Dermis blood vessel endothelial cell (primary cell): ENCODE measurements at places on chromosomes 2 and 18. TPM values are rescaled to one million over a fixed set of nuclear protein-coding genes. Genes with fewer than 3 reads are reported as not detected.

Gene POTEJ
- 0.34 and 0.47 TPM in 2 replicates for total RNA-seq

Gene TBR1
- not detected in 2 replicates for total RNA-seq

Gene SYT4
- not detected in 2 replicates for total RNA-seq

Gene B3GNT7
- total RNA-seq, result 12.1 and 13.6 TPM in 2 replicates

Gene LOXHD1
- total RNA-seq, result under 0.01 and 0.05 TPM in 2 replicates

Gene SCN2A
- under 0.01 TPM in 2 replicates for total RNA-seq

Gene INHA
- total RNA-seq, result not detected in 2 replicates

Gene TMEM198
- under 0.01 TPM in 1 of 2 replicates, not detected in the other for total RNA-seq

Gene TRAPPC8
- total RNA-seq, result 62.8 and 79.9 TPM in 2 replicates

Gene SMYD1
- not detected in 2 replicates for total RNA-seq

Gene NFATC1
- total RNA-seq, result 17.0 and 19.3 TPM in 2 replicates

DNA sequence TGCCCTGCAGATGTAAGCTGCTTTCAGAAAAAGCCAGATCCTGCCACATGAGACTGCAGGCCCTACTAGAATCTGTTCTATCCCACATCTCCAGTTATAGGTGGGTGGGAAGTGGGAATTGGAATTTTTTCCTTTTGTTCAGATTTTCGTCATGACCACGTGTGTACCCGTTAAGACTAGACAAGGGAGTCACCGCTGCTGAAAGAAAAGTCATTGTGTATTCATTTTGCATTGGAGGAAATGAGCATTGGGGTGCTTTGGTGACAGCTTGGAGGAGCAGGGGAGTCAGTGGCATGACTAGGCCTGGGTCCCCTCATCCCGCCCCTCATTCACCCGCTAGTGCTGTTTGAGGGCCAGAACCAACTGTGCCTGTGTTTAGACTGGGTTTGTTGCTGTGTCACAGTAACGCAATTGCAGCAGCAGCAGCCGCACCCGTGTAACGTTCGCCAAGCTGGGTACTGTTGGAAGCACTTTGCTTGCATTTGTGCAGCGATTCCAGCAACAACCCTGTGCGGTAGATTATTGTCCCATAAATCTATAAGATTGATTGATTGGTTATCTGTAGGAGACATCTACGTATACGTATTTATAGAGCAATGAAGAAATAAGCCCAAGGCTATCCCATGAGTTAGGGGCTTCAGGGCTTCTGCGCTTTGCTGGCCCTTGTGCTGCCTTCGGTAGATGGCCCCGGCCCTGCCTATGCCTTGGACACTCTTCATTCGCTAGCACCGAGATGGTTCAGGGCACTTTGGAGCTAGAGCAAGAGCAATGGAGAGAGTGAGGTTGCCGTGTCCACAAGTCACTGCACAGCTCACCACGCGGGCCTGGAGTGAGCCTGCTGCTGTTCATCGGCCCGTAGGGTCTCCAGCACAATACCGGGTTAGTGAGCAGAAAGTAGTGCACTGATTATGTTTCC is 194.9 kb downstream of the AGAP1 start:
- DNase-seq, result no peak

GRCh38 chr2:70070542-70071268 is 16.6 kb upstream of the PCBP1 start:
- DNase-seq, result peak; percentile 96

DNA sequence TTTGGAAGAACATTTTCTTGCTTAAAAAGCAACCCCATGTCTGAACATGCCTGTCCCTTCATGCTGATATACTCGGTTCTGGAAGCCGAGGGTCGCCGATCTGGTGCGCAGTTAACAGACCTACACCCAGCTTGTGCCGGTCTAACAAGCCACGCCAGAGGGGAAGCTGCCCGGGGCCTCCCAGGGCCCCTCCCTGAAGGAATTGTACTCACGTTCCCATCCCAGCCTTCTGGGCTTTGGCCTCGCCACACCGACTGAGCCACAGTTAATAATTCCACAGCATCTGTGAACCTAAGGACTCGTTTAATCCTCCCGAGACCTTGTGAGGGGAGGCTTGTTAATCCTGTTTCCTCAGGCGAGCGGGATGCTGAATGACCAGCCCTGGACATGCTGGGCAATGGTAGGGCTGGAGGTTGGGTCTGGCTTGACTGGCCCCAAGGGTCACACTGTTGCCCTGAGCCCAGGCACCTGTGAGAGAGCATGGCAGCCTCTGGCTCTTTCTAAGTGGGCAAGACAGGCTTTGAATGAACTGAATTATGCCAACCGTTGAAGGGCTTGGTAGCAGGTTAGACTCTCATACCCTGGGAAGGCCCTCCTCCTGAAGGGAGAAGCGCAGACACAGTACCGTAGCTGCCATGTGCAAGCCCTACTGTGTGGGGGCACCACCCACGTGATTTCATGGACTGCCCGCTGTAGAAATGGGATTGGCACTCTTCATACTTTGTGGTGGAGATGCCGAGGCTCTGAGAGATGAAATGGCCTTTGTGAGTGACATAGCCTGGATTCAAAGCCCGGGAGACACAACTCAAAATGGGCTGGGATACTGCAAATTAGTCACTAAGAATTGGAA is 27.9 kb upstream of the ODC1 start:
- no peak for DNase-seq

DNA sequence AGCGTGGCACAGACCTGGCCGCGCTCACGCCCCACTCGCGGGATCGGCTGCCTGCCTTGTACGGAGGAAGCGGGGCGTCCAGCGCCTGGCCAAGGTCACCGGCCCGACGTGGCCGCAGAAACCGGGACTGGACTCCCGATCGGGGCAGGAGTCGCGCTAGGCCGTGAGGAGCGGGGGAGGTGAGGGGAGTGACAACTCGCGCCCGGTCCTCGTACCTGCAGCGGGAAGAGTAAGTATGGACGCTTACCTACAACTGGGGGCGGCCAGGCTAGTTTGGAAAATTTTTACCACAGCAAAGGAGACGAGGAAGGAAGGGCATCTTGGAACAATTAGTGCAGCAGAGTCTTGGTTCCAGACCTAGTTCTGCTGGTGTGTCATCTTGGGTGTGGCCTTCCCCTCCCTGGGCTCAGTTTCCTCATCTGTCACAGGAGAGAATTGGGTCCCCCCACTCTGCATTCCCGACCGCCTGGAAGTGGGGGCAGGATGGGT is 693 bp downstream of the UBE2F start:
- DNase-seq, result peak; percentile 35

DNA sequence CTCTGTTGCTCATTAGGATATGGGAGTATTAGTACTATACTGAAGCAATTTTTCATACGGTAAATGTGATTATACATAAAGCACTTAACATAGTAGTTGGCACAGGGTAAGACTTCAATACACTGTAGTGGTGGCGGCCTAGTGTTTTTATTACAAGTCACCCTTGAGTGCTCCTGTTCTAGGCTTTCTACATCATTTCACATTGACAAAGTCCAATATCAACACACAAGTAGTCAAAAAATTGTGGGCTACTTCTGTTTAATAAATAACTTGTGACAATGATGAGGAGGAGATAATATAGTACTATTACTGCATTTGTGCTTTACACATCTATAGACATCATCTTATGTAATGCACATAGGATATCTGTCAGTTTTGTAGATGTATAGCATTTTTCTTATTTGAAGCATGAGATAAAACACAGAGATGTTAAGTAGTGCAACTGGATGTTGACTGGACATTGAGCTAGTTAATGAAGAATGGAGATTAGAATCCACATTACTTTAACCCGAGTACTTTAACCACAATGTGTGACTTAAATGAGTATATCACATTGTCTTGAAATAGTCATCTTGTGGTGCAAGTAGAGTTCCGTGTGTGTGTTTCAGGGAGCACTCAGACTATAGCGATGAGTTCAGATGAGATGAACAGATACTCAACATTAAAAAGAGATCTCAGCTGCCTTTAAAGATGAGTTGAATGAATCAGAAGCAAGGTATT is 134.8 kb downstream of the ZNF385B start:
- DNase-seq, result no peak

DNA sequence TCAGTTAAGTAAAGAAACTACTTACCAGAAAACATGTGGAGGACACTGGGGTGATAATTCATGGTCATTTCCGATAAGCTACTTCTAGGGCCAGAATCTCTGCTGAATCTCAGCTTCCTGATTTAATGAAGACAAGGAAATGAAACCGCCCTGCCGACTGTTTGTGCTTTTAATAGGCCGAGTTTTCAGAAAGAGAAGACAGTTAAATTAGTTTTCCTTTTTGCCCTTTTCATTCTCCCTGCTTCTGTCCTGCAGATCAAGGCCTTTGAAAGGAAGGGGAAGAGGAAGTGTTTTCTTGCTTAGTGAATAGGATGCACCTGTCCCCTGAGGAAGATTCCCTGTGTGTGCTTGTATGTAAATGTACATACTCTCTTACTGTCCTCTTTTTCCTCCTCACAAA is 126.6 kb downstream of the SH3RF3 start:
- DNase-seq, result peak; percentile 35

GRCh38 chr2:233835230-233836186 is 18.8 kb downstream of the HJURP start:
- DNase-seq, result peak; percentile 25

DNA sequence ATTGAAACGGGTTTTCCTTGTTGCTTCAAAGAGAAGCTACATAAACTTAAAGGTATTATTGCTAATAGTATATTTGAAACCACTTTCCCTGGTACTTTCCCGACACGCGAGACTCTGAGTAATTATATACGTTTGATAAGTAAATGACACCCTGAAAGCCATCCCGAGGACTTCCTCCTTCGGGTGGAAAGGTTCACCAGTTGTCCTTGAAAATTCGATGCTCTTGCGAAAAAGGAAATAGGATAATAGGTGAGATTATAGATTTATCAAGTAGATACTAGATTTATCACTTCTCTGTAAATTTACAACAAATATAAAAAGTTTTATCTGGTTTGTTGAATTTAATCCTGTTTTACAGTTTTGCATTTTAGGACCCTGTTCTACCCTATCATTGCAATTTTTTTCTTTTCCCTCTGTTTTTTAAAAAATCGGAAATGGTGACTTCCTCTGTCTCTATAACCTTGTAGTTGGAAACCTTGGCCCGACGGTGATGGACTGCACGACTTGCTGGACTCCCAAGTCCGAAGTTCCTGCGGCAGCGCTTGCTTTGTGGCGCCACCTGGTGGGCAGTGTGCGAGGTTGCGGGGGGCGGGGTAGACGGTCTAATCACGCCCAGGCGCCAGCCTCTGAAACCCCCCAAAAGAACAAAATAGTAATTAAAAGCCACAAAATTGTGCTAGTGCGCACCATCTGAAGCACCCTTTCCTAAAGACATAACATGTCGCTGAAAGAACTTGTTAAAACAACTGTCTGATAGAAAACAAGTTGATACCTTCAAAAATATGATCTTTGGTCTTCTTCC is 972 bp upstream of the DLX2 start:
- DNase-seq, result peak; percentile 94

- peak; percentile 71 for DNase-seq
Measured at GRCh38 chr2:205776139-205776538, 93.8 kb downstream of the NRP2 start.

DNA sequence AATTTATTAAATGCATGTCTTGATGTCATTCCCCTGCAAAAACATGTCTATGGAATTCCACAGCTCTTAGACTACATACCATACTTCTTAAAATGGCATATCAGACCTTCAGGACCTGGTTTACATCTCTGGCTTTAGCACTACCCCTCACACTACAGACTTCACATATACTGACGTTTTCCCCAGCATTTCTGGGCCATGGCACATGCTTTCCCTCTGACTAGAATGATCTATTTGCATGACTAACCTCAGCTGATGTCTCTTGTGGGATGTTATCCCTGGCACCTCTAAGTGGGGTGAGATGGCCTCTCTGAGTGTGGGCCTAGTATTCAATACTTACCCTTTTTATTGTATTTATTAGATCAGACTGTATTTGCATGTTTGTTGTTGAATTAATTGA is 381.6 kb downstream of the ERBB4 start:
- no peak for DNase-seq

GRCh38 chr2:69353360-69353759 is 33.7 kb downstream of the GFPT1 start:
- no peak for DNase-seq

DNA sequence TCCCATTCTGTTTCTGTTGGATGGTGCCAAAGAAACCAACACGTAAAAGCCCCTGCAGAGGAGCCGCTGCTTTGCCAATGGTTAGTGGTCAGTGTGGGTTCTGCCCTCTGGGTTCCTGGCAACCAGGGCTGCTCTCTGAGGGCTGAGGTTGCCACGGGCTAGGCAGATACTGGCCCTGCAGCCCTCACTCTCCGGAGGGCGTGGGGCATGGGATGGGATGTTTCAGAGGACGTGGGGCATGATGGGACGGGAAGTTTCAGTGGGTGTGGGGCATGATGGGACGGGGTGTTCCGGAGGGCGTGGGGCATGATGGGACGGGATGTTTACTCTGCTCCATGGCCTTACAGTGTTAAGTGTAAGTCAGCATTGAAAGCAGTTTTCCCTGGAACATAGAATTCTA is 34.2 kb downstream of the ADI1 start:
- DNase-seq, result no peak

GRCh38 chr18:25533218-25533617 is 181.3 kb upstream of the ZNF521 start:
- no peak for DNase-seq

DNA sequence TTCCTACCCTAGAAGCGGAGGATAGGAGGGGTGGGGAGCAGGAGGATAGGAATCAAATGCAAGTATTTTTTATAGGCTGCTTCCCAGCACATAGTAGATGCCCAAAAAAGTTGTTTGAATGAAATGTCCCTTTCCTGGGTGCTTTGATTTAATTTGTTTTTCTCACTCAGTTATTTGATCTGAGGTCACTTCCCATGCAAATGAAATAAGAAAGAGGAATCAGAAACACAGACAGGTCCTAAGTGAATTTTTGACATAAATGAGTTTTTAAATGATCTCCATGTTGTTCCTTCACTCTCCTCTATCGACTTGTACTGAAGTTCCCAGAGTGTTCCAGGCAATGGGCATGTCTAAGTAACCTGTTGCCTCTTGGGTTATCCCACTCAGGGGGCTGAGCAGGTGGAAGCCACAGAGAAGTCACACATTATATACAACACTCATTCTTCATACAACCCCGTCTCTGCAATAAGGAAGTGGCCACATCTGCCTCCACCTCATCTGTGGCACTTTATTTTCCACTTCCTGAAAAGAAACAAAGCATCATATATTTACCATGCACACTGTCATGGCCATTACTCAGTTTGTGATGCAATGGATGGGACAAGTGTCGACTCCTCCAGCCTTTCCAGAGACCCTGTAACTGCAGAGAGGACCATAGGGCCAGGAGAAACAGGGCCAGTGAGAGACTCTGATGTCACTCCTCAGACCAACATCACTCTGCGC is 81.9 kb upstream of the ZNF397 start:
- no peak for DNase-seq

- no peak for DNase-seq
Measured at GRCh38 chr18:79834834-79835233, 37.1 kb downstream of the KCNG2 start.

DNA sequence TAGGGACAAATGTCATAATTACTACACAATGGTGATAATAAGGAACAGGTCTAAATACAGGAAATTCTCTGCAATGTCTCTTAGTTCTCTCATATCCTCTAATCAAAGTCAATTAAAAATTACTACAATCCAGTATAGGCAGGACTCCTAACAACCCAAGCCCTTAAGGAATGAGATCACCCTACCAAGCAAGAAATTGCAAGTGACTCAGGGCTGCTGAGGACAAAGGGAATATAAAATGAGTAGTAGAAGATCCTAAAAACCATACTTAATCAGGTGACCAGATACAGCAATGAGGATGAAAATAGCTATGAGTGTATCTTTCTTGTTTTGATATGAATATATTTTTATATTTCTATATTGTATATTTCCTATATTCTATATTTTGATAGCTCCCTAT is 250.0 kb upstream of the DCC start:
- no peak for DNase-seq
